ENCODE measurements at places on chromosomes 1 and 21. TPM values are rescaled to one million over a fixed set of nuclear protein-coding genes. Genes with fewer than 3 reads are reported as not detected.

DNA sequence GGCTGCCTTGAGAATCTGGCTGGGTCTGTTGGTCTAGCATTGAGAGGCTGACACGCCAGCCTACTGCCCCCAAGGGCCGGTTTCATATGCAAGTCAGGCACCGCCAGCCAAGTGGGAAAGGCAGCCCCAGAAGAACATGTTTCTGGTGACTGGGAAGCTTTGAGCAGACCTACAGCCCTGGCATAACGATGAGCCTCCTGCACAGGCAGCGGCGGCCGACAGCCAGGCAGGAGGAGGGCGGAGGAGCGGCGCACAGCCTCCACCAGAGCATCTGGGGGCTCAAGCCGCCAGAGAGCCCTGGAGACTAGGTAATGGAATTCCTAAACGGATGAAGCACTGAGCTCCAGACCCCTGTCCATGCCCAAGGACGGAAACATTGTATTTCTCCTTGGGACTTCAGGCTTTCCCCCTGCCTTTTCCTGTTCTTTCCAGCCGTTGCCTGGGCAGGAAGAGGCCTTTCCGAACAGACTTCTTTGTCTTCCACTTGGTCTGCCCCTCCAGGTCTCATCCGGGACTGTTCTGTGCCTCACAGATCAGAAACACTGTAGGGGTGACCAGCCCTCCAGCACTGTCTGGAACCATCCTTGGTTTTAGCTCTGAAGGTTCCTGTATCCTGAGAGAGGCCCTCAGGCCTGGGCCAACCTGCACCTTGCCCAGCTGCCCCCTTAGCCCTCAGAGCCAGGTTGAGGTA lies 59.5 kb downstream of the IRF2BP2 start:
- peaks cover 19% of the 10 kb centered on the region for H3K4me1 ChIP-seq
- DNase-seq: no peak
- H3K27me3 ChIP-seq: no peaks in the 10 kb centered on the region
- H3K4me3 ChIP-seq: no peak overlapping the region

- H3K27ac ChIP-seq: no peak overlapping the region
- no peaks in the 10 kb centered on the region for H3K27me3 ChIP-seq
- no peak overlapping the region for H3K4me3 ChIP-seq
- DNase-seq: no peak
These were observed 6.5 kb downstream of the ANKRD45 start for GRCh38 chr1:173663159-173663558.

DNA sequence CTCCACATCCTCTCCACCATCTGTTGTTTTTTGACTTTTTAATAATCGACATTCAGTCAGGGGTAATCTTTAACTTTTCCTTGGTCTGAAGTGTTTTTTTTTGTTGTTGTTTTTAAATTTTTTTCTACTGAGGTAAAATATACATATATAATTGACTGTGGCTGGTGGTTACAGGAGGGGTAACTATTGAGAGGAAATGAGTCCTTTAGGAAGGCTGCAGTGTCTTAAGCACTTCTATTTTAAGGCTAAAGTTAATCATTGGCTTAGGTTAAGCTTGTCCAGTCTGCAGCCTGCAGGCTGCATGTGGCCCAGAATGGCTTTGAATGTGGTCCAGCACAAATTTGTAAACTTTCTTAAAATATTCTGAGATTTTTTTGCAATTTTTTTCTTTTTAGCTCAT lies 172.5 kb downstream of the CTH start:
- no peaks in the 10 kb centered on the region for H3K36me3 ChIP-seq
- no peaks in the 10 kb centered on the region for H3K4me1 ChIP-seq
- H3K27me3 ChIP-seq: no peaks in the 10 kb centered on the region
- no peak overlapping the region for H3K4me3 ChIP-seq
- no peak overlapping the region for H3K27ac ChIP-seq
- DNase-seq: no peak

GRCh38 chr21:28138272-28138671 lies 854.4 kb downstream of the LTN1 start:
- H3K4me1 ChIP-seq: no peaks in the 10 kb centered on the region
- H3K27ac ChIP-seq: no peak overlapping the region
- H3K36me3 ChIP-seq: no peaks in the 10 kb centered on the region

DNA sequence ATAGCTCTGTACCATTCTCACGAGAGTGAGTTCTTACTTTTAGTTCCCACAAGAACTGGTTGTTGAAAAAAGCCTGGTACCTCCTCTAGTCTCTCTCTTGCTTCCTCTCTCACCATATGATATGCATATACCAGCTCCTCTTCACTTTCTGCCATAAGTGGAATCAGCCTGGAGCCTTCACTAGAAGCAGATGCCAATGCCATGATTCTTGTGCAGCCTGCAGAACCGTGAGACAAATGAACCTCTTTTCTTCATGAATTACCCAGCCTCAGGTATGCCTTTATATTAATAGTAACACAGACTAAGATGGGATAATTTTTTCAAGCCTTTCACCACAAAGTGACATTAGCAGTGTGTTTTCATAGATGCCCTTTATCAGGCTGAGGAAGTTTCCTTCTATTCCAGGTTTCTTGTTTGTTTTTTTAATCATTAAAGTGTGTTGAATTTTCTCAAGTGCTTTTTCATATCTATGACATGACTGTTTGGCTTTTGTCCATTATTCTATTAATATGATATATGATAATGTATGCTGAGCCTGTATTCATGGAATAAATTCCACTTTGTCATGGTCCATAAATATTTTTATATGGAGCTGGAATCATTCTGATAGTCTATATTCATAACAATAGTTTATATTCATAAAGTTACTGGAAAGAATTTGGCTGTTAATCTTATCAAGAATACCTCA lies 40.7 kb upstream of the C1orf185 start:
- H3K27me3 ChIP-seq: no peaks in the 10 kb centered on the region
- H3K4me3 ChIP-seq: no peak overlapping the region
- no peak for DNase-seq

GRCh38 chr21:25658427-25659035 lies 19.5 kb downstream of the JAM2 start:
- H3K4me3 ChIP-seq: no peak overlapping the region
- H3K27me3 ChIP-seq: no peaks in the 10 kb centered on the region
- H3K36me3 ChIP-seq: no peaks in the 10 kb centered on the region
- no peak for DNase-seq

DNA sequence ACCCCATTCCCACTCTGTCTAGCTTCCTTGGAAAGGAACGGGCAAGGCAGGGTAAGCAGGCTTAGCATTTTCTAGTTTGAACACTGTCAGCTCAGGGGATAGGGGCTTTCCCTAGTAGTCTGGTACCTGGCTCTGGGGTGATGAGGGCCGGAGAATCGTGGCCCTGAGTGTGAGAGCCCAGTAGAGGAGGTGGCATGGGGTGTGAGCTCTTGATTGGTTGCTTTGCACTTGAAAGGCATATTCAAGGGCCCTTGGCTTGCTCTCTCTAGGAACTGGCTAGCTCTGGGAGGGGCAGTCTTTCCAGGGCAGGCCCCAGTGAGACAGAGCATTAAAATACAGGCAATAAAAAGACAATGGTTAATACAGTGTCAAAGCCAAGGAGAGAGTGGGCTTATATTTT lies 10.8 kb upstream of the EXTL1 start:
- no peak overlapping the region for H3K27ac ChIP-seq
- no peaks in the 10 kb centered on the region for H3K4me1 ChIP-seq
- no peaks in the 10 kb centered on the region for H3K36me3 ChIP-seq
- no peak overlapping the region for H3K4me3 ChIP-seq
- H3K27me3 ChIP-seq: no peaks in the 10 kb centered on the region
- no peak for DNase-seq

DNA sequence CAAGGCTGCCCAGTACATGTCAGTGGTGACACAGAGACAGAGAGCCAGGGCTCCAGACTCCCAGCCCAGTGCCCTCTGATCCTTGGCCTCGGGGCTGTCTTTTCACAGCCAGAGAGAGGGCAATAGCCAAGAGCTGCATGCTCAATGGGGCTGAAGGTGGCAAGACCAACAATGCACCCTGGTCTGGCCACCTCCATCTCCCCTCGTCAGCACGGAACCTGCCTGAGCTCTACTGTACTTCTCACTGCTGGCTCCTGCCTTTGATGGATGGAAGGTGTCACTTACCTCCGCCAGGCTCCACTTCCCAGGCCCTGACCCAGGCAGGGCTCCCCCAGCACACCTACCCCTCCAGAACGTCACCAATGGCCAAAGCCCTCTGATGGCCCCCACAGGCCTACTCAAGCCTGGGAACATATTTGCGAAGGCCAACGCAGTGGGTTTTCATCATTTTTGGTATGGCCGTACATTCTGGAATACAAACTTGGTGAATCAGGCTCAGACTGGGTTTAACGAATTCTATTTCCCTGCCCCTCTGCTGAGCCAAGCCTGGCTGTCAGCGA lies 88.1 kb downstream of the DMRTB1 start:
- H3K4me3 ChIP-seq: no peak overlapping the region
- no peaks in the 10 kb centered on the region for H3K36me3 ChIP-seq
- no peak for DNase-seq
- no peaks in the 10 kb centered on the region for H3K4me1 ChIP-seq
- no peak overlapping the region for H3K27ac ChIP-seq

DNA sequence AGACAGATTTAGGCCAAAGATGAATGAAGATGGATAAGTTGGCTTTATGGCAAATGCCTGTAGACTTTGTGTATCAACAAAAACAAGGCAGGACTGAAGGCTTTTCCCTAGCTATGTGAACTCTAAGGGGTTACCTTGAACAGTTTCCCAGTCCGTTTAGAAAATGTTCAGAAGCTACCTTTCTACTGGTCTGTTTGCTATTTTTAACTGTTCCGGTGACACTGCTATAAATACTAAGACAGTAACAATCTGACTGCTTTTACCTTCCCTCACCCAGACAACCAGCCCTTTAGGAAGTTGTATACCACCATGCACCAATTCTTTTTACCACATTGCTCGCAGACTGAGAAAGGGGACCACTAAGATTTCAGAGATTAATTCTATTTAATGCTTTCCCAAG lies 102.2 kb downstream of the PHTF1 start:
- no peak for DNase-seq
- no peaks in the 10 kb centered on the region for H3K27me3 ChIP-seq
- no peak overlapping the region for H3K4me3 ChIP-seq

GRCh38 chr1:162740755-162741154 lies 49.7 kb upstream of the HSD17B7 start:
- peaks cover 12% of the 10 kb centered on the region for H3K4me1 ChIP-seq
- no peak overlapping the region for H3K4me3 ChIP-seq
- no peaks in the 10 kb centered on the region for H3K27me3 ChIP-seq
- H3K36me3 ChIP-seq: no peaks in the 10 kb centered on the region
- H3K27ac ChIP-seq: no peak overlapping the region
- no peak for DNase-seq

DNA sequence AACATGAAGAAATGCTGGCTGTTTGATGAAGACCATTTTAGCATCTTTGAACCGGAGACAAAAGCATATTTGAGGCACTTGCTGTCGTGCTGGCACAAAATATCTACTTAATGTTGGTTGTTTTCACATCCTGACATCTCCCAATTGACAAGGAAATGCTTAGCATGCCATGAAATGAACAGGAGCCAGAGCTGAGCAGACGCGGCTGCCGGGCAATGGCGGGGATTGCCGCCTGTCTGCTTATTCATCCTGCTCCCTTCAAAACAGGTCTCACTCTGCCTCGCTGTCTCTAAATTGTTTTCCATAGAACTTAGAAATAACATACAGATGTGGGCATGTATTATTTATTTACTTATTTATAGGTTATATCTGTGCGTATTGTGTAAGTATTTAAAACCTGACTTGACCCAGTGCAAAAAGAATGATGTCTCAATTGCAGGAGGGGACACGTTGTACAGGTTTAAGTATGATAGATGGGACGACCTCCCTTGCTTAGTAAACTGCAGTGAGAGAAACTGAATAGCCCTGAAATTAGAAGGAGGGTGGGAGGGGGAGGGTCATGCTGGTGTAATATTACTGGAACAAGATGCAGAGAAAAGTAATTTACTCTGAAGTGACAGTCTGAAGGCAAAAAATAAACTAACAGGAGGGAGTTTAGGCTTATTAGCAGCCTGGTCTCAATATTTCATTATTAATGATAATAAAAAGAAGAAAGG lies 590.4 kb upstream of the PLXNA2 start:
- no peak overlapping the region for H3K27ac ChIP-seq
- DNase-seq: no peak
- H3K4me1 ChIP-seq: no peaks in the 10 kb centered on the region
- no peaks in the 10 kb centered on the region for H3K27me3 ChIP-seq
- no peaks in the 10 kb centered on the region for H3K36me3 ChIP-seq
- no peak overlapping the region for H3K4me3 ChIP-seq

GRCh38 chr1:175482071-175482451 lies 261.3 kb downstream of the TNR start:
- H3K27ac ChIP-seq: no peak overlapping the region
- H3K4me3 ChIP-seq: no peak overlapping the region
- H3K27me3 ChIP-seq: peaks cover 1% of the 10 kb centered on the region
- no peaks in the 10 kb centered on the region for H3K36me3 ChIP-seq

- H3K36me3 ChIP-seq: no peaks in the 10 kb centered on the region
- no peaks in the 10 kb centered on the region for H3K27me3 ChIP-seq
- no peak overlapping the region for H3K27ac ChIP-seq
These were observed 887.1 kb downstream of the LRRIQ3 start for GRCh38 chr1:73310797-73311381.

- no peaks in the 10 kb centered on the region for H3K36me3 ChIP-seq
- no peak for DNase-seq
- no peak overlapping the region for H3K27ac ChIP-seq
- H3K4me1 ChIP-seq: peaks cover under 1% of the 10 kb centered on the region
- H3K27me3 ChIP-seq: no peaks in the 10 kb centered on the region
These were observed 20.8 kb upstream of the EPB41 start for GRCh38 chr1:28893403-28894102.

DNA sequence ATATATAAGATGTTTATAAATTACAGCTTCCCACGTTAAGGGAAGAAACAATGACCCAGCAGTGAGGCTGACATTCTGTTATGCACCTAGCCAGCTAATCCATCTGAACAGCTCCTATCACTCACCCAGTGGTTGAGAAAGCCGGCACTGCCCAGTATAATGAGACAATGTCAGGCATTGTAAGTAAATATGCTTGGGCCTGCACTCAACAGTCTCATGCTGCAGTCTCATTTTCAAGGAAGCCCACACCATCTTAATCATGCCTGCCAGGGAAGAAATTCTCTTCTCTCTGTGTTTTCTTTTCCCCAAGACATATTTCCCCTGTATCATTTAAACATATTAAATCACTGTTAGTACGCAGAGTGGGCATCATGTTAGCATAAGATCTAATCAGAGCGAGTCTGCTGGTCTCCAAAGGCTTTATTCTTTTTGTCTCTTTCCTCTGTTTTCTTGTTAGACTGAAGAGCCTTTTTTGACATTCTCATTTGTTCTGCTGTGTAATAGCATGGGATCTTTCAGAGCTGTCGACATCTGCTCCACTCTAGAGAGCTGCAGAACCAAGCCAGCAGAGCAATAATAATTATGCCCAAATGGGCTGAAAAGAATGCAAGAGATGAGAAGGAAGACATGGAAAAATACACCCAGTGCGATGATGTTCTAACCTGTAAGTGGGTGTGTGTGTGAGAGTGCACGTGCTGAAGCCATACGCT lies 67.6 kb upstream of the SLC22A15 start:
- no peaks in the 10 kb centered on the region for H3K36me3 ChIP-seq
- no peak overlapping the region for H3K27ac ChIP-seq
- no peaks in the 10 kb centered on the region for H3K4me1 ChIP-seq
- H3K27me3 ChIP-seq: no peaks in the 10 kb centered on the region
- DNase-seq: no peak

EVI5 gene
- 38.3 TPM for total RNA-seq

CELA3A gene
- total RNA-seq: 3.9 TPM

CCDC190 gene
- 0.30 TPM for total RNA-seq

PRRX1 gene
- 35.4 TPM for total RNA-seq

TTLL7 gene
- total RNA-seq: 8.6 TPM

ANKRD34A gene
- 1.3 TPM for total RNA-seq

LCE2A gene
- total RNA-seq: not detected

SLC30A2 gene
- 14.4 TPM for total RNA-seq

Data from heart right ventricle (tissue), 16 donors.